ENCODE measurements at places on chromosomes 5 and 9. TPM values are rescaled to one million over a fixed set of nuclear protein-coding genes. Genes with fewer than 3 reads are reported as not detected.

GRCh38 chr5:177548495-177548894 is 5.9 kb downstream of the FAM193B start:
- no peaks in the 10 kb centered on the region for H3K36me3 ChIP-seq
- H3K4me3 ChIP-seq, result no peak overlapping the region
- DNase-seq, result no peak
- H3K27ac ChIP-seq, result no peak overlapping the region
- no peaks in the 10 kb centered on the region for H3K27me3 ChIP-seq
- peaks cover 10% of the 10 kb centered on the region for H3K4me1 ChIP-seq

GRCh38 chr9:131284856-131285255 is 4.7 kb upstream of the PLPP7 start:
- DNase-seq, result no peak
- H3K4me1 ChIP-seq, result peaks cover 2% of the 10 kb centered on the region
- no peaks in the 10 kb centered on the region for H3K36me3 ChIP-seq
- no peaks in the 10 kb centered on the region for H3K27me3 ChIP-seq
- H3K27ac ChIP-seq, result no peak overlapping the region

DNA sequence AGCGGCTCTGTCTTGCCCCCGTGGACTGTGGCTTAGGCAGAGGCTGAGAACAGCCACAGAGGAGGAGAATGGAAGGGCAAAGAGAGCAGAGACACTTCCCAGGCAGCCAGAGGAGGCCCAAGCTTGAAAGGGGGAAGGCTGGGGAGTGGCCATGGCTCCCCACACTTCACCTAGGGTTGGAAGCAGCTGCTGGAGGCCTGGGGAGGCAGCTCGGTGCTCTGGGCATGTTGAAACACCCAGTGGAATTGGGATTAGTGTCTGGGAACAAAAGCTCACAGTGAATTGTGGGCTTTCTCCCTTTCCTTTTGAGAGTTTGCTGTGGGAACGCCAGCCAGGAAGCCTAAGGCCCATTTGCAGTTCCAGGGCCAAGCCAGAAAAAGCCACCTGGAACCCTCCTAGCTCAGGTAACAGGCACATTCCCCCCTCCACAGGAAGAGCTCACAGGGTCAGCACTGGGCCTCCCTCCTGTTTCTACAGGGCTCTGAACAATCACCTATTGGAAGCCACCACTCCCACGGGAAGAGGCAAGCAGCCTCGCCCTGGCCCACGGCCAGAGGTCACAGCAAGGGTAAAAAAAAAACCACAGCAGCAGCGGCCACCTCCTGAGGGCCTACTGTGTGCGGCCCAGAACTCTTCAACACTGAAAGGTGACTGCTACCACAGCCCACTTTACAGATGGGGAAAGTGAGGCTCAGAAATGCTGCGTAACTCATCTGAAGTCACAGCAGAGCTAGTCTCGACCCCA is 20.2 kb downstream of the EEIG1 start:
- no peak overlapping the region for H3K27ac ChIP-seq
- no peak for DNase-seq
- H3K4me1 ChIP-seq, result peaks cover 40% of the 10 kb centered on the region
- H3K27me3 ChIP-seq, result no peaks in the 10 kb centered on the region

DNA sequence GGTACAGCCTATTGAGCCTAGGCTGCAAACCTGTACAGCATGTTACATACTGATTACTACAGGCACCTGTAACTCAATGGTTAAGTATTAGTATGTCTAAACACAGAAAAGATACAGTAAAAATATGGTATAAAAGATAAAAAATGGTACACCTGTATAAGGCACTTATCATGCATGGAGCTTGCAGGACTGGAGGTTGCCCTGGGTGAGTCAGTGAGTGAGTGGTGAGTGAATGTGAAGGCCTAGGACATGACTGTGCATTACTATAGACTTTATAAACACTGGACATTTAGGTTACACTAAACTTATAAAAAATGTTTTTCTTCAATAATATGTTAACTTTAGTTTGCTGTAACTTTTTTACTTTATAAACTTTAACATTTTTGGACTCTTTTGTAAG is 171.3 kb downstream of the SLC28A3 start:
- no peaks in the 10 kb centered on the region for H3K27me3 ChIP-seq
- H3K4me1 ChIP-seq, result peaks cover 8% of the 10 kb centered on the region
- no peak overlapping the region for H3K27ac ChIP-seq
- no peak for DNase-seq
- no peaks in the 10 kb centered on the region for H3K36me3 ChIP-seq

GRCh38 chr5:132370181-132370970 is 866 bp downstream of the SLC22A5 start:
- no peaks in the 10 kb centered on the region for H3K36me3 ChIP-seq
- peaks cover 4% of the 10 kb centered on the region for H3K4me1 ChIP-seq
- H3K27ac ChIP-seq, result peak overlapping the region; percentile 79
- peak overlapping the region; percentile 77 for H3K4me3 ChIP-seq
- H3K27me3 ChIP-seq, result no peaks in the 10 kb centered on the region

DNA sequence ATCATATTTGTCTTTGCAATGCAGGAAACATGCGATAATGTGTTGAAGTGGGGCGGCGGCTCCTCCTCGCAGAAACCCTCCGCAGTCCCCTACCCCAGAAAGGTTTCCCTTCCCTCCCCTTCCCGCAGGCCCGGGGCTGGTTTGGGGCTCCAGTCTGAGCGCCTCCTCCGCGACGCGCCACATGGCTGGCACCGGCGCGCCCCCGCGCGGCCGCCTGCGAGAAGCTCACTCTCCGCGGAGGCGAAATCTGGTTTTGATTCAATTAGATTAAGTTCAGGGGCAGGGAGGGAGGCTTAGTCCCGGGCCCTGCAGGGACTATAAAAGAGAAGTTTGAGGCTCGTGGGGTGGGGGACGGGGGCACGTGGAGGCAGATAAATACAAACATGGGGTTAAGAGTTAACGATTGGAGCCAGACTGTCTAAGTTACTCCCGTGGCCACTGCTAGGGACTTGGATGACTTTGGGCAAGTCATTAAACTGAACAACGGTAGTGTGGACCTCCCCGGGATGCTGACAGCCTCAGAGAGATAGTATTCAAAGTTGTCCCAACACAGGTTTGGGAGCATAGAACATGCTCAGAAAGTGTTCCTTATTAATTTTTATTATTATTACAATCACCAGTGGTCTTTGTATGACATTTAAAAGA is 69.4 kb downstream of the MSX2 start:
- H3K27me3 ChIP-seq, result no peaks in the 10 kb centered on the region
- no peaks in the 10 kb centered on the region for H3K36me3 ChIP-seq
- H3K4me1 ChIP-seq, result no peaks in the 10 kb centered on the region
- DNase-seq, result peak; percentile 26
- H3K27ac ChIP-seq, result no peak overlapping the region

GRCh38 chr5:93830893-93831292 is 89.5 kb upstream of the POU5F2 start:
- no peak overlapping the region for H3K27ac ChIP-seq
- DNase-seq, result no peak
- no peaks in the 10 kb centered on the region for H3K36me3 ChIP-seq
- H3K27me3 ChIP-seq, result no peaks in the 10 kb centered on the region

- DNase-seq, result no peak
- no peaks in the 10 kb centered on the region for H3K36me3 ChIP-seq
- no peaks in the 10 kb centered on the region for H3K27me3 ChIP-seq
- no peak overlapping the region for H3K27ac ChIP-seq
- H3K4me1 ChIP-seq, result no peaks in the 10 kb centered on the region
Observed at GRCh38 chr9:82363198-82363597, 374.6 kb downstream of the SPATA31D1 start.

PCDHB15 gene
- total RNA-seq, result 17.0 TPM

REEP2 gene
- total RNA-seq, result 6.1 TPM

MFAP3 gene
- total RNA-seq, result 21.8 TPM

All from ovary (tissue), 10 donors.